Stimulated activated CD4-positive, alpha-beta T cell treated with anti-CD3 and anti-CD28 coated beads, Interleukin-1b, Interleukin-23, amount 100 ng/mL, for 24 hours (primary cell): ENCODE measurements at places on chromosomes 6 and 20.

- no peak for DNase-seq
Observed at GRCh38 chr20:11814267-11814666, 103.4 kb upstream of the BTBD3 start.

GRCh38 chr6:50927800-50928199 is 109.1 kb downstream of the TFAP2B start:
- no peak for DNase-seq

- no peak for DNase-seq
Observed at GRCh38 chr20:61220131-61220530, 31.9 kb upstream of the CDH4 start.

GRCh38 chr20:61991476-61991875 is 74.2 kb downstream of the TAF4 start:
- no peak for DNase-seq

DNA sequence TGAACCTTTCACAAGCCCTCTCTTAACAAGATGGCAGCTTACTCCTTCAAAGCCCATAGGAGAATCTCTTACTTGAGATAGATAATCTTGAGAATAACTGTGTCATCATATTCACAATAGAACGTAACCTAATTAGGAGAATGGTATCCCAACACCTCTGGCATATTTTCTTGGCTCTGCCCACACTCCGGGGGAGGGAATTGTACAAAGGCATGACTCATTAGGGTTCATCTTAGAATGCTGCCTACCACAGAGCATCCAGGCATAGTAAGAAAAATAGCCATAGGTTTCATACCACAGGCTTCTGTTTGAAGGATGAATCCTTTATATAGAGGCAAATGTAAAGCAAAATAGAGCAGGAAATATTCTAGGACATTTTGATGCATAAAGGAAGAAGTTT is 1100.6 kb upstream of the CITED2 start:
- no peak for DNase-seq

DNA sequence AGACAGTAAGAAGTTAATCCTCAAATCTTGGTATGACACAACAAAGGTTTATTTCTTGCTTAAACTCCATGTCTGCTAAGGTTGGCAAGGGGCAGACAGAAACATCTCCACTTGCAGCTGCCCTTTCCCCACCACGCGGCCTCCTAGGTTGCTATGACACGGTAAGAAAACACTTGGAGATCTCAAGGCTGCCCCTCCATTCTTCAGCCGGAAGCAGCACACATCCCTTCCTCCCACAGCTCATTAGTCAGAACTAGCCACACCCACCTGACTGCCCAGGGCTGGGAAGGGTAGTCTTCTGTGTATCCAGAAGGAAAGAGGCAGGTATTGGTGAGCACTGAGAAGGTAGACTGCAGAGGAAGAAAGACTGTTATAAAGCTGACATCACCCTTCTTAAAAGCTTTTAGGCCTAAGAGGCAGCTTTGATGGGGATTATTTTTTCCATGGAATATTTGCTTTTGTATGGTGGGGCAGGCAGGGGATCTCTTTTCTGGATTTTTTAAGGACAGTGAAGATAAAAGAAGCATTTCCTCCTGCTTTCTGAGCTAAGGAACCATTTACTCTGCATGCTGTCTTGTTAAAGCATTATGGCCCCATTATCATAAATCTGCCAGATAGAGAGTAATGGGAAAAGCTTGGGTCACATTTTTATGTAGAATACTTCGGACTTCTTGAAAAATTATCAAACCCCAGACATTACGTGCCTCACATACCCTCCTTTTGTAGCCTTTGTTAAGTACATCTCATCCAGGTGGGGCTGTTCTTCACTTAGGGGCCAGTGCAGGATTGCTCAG is 41.6 kb downstream of the MRAP2 start:
- no peak for DNase-seq

GRCh38 chr6:8420031-8420588 is 15.2 kb downstream of the SLC35B3 start:
- DNase-seq = no peak

GRCh38 chr20:36462440-36463211 is 78.7 kb upstream of the MYL9 start:
- DNase-seq = no peak

DNA sequence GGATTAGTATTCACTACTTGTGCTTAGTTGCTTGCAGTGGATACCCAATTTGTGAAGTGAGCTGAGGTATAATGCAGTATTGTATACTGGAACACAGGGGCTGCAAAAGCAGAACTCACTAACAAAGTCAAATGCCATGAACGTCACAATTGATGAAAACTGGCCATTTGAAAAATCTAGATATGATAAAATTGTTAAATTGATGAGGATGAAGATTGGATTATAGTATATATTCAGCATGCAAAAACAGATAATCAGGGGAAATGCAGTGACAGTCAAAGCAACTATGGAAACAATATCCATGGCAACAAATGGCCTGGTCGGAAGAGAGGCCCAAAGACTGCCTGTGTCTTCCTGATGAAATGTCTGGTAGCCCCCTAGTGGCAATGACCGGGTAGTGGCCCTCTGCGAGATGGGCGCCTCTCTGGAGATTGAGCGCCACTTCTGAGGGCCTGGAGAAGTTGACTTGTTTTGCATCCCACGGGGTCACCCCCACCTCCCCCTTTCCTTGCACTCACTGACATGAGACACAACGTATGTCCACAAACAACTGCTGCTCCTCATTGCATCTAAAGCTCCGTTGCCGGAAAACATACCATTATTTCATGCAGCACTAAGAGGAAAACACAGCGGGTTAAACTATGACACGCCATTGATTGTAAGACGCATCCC is 43.6 kb downstream of the C6orf15 start:
- DNase-seq = peak; percentile 47

DNA sequence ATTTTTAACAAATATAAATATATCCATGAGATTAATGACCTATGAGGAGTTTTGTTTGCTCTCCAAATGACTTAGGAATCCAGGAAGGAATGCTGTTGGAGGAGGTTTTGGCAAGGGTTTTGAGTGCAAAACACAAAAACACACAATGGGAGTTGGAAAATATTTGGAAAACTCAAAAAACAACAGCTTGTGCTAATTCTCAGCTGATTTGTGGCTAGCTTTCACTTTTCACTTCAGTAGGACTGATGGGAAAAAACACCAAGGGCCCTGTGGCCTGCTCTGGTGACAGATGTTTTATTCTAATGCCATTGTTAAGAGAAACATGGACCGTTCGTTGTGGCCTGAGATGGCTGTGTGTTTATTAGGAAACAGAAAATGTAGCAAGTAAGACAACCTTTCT is 113.9 kb downstream of the ALDH8A1 start:
- DNase-seq = no peak

DNA sequence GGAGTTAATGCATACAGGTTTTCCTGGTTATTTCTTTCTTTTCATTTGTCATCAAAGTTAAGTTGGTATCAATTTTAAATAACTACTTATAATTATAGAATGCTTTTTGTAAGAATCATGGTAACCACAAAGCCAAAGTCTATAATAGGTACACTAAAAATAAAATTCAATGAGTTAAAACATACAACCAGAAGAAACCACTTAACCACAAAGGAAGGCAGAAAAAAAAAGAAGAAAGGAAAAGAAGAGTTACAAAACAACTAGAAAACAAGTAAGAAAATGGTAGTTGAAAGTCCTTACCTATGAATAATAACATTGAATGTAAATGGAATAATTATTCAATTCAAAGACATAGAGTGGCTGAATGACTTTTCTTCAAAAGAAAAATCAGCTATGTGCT is 45.6 kb downstream of the THBS2 start:
- no peak for DNase-seq

- DNase-seq = no peak
Observed at GRCh38 chr6:75620381-75621304, 19.0 kb downstream of the SENP6 start.

DNA sequence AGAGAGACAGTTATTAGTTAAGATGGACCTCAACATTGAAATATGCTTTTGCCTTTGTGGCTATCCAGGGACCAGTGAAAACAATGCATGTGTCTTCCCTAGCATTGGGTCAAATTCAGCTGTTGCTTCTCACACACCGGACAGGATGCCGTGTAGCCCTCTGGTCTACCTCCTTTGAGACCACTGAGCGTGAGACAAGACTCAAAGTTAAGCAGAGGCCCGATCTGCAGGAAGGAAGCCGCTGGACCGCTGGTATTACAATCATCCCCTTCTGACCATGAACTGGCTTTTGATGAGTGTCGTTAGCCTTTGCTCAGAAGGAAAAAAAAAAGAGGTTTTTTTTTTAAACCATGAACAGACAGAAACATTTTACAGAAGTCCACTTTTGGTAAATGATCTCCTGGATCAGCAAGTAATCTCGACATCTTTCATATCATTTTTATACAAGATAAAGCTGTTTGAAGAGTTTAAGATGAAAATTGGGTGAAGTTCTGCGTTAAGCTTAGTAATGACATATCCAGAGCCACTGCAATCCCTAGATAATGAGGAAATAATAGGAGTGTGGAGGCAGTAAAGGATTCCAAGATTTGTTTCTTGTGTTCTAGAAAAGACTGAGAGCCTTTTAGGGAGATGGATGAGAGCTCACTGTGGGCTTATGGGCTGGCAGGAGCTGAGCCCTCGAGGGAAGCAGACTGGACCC is 622.8 kb downstream of the QKI start:
- DNase-seq = no peak

- no peak for DNase-seq
Observed at GRCh38 chr20:29690274-29690673, 1567.2 kb upstream of the DEFB115 start.

- no peak for DNase-seq
Observed at GRCh38 chr6:157613011-157613522, 210.0 kb upstream of the SNX9 start.

DNA sequence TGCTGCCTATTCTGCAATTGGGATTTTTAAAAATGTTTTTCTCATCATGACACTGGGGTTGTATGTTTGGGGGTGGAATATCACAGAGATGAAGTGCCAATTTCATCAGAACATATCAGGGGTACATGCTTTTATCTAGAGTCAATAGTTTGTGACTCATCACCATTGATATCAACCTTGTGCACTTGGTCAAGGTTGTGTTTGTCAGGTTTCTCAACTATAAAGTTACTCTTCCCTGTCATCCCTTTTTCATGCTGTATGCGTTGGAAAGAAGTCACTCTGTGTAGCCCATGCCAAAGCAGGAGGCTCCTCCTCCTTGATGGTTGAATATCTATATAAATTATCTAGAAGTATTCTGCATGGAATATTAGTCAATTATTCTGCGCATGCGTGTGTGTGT is 145.4 kb upstream of the TSHZ2 start:
- DNase-seq = no peak

- DNase-seq = no peak
Observed at GRCh38 chr6:121748850-121749249, 313.4 kb downstream of the GJA1 start.

DNA sequence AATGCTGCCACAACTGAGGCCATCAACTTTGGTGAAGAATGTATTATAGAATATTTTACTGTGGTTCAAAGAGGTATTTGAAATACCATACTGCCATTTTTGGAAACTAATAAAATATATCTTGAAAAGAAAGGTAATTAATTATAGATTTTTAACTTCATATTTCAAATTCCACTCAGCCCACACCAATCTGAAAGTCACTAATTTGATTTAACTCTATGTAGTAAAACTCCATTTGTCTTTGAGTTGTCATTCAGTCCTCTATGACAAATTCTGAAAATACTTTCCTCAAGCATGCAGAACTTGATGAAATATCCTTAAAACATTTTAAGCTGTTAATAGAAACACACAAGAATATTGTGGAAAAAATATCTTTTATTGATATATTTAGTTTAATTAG is 1196.7 kb upstream of the CITED2 start:
- no peak for DNase-seq

DNA sequence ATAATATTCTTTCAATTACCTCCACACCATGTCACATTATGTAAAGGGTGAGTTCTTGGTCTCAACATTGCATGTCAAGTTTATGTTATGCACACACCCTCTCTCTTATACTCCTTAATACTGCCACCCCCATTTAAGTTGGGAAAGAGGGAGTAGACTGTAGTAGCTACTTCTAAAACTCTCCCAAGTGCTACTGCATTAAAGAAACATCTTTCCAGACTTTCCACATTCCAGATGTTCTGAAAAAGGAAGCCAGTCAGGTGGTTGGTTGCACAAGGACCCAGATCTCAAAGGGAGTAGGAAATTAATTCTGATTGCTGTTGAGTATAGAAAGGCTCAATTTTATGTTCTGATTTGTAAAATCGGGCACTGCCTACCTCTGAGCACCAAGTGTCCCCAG is 419.5 kb downstream of the CD83 start:
- no peak for DNase-seq

DNA sequence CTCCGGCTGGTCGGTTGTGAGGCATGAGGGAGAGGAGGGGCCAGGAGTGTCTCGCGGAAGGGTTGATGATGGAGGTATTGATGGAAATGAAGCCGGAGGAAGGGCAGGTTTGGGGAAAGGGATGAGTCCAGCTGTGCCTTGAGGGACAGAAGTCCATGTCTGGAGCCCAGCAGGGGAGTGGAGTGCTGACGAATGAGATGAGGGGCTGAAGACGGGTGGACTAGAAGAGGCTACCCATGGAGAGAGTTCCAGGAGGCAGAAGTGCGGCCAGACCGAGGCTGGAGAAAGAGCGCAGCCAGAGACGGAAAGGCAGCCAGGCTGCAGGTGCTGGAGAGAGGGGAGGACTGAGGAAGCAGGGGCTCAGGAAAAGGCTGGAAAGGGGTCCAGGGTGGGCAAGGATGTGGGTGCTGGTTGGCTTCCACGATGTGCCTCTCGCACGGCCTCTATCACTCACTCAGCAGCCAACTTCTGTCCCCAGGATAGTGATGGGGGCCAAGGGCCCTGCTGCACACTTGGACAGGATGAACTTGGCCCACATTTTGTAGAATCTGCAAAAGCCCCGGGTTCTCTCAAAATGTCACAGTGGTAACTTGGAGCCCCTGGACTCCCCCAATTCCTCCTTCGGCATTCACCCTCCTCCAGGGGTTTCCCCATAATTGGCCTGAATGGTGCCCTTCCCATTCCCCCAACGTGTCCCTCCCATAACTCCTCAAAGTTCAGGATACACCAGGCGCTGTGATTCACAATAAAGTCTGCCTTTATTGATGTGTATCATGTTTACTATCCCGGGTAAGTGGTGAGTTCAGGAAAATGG is 627 bp upstream of the EIF6 start:
- DNase-seq = no peak

GRCh38 chr20:59055302-59055701 is 12.7 kb upstream of the PRELID3B start:
- DNase-seq = no peak

DNA sequence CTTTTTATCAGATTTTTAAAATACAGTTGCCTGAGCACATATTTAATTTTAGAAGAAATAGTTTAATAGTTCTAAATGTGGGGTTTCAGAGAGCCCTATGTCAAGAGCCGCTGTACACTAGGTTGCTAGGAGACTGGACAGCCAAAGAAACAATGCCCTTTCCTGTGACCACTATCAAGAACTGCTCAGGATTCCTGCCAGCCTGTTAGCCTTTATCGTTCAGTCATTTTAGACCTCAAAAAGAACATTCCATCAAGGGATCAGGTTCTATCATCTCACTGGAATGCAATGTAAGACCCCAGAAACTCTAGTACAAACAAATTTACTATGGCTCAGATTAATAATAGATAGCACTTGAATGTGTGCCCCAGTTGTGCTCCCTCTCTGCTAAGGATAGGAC is 181.2 kb upstream of the CCN2 start:
- DNase-seq = no peak

- no peak for DNase-seq
Observed at GRCh38 chr6:29653452-29654038, 3.3 kb upstream of the MOG start.
